ENCODE measurements at places on chromosomes 1 and 21.

GRCh38 chr1:38114241-38115026 lies 67.8 kb upstream of the POU3F1 start:
- DNase-seq = peak; percentile 38

GRCh38 chr1:82759035-82759434 lies 958.3 kb downstream of the ADGRL2 start:
- no peak for DNase-seq

DNA sequence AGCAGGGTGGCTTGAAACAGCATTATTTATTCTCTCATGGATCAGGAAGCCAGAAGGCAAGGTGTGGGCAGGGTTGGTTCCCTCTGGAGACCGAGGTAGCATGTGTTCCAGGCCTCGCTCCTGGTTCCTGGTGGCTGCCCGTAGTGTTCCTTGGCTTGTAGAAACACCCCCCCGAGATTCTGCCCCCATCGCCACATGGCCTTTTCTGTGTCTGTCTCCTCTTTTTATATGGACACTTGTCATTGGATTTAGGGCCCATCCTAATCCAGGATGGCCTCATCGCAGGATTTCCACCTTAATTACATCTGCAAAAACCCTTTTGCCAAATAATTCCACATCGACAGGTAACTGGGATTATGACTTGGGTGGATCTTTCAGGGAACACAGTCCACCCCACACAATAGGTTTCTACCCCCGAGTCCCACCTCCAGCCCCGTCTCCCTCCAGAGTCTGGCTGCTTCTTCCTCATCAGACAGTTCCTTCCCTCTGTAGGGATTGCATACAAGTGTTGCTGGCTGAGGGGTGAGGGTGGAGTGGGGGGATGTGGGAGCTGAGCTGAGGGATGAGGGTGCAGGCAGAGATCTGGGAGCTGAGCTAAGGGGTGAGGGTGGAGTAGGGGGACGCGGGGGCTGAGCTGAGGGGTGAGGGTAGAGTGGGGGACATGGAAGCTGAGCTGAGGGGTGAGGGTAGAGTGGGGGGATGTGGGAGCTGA lies 12.3 kb upstream of the NPHP4 start:
- DNase-seq = no peak

DNA sequence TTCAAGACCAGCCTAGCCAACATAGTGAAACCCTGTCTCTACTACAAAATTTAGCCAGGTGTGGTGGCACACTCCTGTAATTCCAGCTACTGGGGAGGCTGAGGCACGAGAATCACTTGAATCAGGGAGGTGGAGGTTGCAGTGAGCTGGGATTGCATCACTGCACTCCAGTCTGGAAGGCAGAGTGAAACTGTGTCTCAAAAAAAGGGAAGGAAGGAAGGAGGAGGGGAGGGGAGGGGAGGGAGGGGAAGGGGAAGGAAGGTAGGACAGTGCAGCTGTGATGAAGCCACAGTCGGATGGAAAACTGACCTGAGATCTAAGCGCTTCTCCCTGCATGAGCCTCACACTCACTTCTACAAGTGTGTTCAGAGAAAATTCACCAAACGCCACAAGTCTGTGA lies 22.0 kb upstream of the FHAD1 start:
- DNase-seq = no peak

GRCh38 chr1:159279773-159280172 lies 22.4 kb upstream of the FCER1A start:
- DNase-seq = no peak

DNA sequence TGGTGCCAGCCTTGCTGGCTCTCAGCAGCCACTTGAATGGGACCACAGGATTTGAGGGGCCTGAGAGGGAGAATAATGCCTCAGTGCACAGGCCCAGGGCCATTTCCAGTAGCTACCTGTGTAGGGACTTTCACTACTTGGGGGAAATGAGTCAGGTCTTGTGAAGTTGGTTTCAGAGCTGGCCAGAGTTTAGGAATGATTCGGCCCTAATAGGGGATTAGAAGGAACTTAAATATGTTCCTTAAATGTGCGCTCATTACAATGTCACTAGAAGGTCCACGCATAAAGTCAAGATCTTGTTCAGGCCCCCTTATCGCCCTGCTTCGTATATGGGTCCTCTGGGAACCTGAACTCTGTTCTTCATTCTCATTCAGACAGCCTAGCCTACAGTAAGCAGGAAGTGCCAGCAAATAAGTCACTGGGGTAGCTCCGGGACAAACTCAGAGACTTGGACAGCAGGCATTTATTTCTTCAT lies 5.6 kb upstream of the AKR1A1 start:
- DNase-seq = no peak

- no peak for DNase-seq
Measured at GRCh38 chr1:247296599-247297180, 35.0 kb downstream of the ZNF496 start.

- DNase-seq = no peak
Measured at GRCh38 chr1:185408700-185409270, 91.7 kb upstream of the IVNS1ABP start.

DNA sequence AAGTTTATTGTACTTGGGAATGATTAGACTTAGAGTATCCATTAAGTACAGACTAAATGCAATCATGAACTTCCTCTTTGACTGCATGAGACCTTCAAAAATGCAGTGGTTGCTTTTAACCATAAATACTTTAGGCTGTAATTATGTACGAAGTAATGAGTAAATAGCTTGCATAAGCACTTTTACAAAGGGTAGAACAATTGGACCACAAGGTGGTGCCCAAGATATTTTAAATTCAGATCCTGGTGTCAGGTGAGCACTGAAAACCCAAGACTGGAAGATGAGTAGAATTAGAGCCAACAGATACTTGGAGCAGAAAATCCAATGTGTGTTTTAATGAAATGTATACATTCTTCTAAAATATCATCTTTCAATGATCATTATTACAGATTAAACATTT lies 43.4 kb upstream of the RHOU start:
- DNase-seq = peak; percentile 10

DNA sequence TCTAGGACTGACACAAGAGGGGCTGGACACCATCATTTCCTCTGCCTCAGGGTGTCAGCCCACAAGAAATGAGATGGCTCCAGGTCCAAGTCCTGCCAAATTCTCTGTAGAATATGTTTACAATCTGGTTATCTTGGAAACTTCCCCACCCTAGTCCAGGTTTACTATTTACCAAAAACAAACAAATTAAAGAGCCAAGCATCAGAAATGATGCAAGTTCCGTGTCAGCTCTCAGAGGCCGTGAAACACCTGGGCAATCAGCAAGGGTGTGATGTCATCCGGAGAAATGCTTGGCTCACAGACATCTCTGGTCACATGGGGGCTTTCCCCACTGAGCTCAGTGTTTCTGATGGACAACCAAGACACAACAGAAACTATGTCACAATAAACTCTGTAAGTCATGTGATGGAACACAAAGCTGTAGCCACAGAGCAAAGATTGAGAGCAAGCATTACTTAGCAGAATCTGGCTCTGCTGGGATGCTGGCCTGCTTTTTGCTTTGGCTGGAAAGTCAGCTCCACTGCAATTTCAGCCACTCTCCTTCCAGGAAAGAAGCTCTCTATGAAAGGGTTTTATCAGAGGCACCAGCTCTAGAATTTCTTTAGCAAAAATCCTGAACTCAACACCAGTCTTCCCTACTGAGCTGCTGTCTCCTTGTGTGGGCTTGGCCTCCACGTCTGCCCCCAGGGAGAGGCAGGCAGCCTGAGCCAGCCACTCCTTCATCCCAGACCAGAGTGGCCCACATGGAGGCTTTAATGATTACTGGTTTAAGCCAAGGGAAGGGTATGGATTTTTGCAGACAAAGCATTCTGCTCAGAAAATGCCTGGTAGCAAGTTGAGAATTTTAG lies 55.9 kb downstream of the NENF start:
- DNase-seq = peak; percentile 85

DNA sequence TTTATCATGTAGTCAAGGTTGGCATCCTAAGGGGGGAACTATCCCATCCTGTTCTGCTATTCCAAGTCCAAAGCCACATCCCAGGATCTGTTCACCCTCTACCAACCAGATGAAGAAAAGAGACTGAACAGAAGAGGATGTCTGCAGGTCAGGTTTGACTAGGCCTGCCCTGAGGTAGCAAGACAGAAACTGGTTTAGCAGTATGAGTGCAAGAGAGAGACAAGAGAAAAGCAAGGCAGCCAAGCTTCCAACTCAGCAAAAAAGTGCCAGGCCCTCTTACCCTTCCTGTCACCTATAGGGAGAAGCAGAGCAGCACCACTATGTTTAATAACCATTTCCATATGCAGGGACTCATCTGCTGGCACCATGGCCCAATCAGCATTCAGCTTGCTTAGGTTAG lies 320.8 kb upstream of the DUSP10 start:
- no peak for DNase-seq

DNA sequence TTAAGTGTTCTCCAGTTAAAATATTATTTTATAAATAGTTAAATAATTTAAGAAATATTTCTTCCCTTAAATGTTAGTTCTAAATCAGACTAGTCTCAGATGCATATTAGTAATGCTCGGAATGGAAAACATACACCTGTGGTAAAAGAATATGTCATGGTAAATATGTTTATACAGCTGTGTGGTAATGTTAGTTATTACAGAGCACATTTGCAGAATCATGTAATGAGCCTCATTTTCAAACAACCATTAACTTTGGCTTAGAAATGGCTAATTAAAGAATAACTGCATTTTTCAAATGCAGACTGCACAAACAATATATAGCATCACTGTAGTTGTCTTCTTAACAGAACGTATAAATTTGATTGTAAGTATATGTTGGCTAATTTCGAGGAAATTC lies 90.3 kb downstream of the DISP1 start:
- DNase-seq = no peak

Measured in stromal cell of bone marrow (primary cell).